ENCODE measurements at places on chromosomes 1 and 21.

GRCh38 chr1:63874278-63874880, 100.6 kb downstream of the ROR1 start:
- no peak for DNase-seq

- DNase-seq, result no peak
These were observed 121.3 kb downstream of the TNNI3K start for GRCh38 chr1:74356493-74356892.

DNA sequence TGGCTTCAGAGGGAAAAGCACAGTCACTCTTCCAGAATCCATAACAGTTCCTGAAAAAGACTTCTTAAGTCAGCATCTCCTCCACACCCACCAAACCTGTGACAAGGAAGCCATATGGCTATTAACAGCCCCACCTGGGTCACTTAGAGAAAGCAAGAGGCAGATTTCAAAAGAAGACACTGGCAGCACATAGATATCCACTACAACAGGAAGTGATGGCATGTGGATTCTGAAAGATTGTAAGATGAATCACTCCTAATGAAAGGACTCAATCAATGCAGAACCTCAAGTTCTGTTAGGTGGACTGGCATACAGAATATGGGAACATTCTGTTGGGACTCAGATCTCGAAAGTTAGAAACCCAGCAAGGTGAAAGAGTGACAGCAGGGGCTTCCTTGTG, 365.9 kb downstream of the TGFB2 start:
- no peak for DNase-seq

GRCh38 chr1:202200669-202201068, 7.1 kb downstream of the LGR6 start:
- DNase-seq, result no peak

- no peak for DNase-seq
These were observed 71.0 kb upstream of the WDR26 start for GRCh38 chr1:224505454-224506093.

DNA sequence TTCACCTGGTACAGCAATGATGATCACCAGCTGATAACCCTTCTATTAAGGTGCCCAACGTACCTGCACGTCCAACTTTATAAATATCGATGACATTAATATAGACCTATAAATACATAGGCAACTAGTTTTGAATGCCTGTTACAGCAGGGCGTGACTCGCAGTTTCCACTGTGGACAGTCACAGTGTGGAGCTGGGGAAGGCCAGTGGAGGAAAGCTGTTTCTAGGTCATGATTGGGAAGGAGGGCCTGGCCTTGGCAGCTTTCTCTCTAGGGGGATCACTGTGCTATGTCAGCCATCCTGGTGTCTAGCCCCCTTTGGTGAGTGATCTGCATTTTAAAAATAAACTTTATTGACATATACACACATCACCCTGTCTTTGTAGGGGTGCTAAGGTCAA, 4.4 kb upstream of the PRDM15 start:
- DNase-seq, result no peak

GRCh38 chr1:24727501-24728216, 17.6 kb upstream of the CLIC4 start:
- no peak for DNase-seq

DNA sequence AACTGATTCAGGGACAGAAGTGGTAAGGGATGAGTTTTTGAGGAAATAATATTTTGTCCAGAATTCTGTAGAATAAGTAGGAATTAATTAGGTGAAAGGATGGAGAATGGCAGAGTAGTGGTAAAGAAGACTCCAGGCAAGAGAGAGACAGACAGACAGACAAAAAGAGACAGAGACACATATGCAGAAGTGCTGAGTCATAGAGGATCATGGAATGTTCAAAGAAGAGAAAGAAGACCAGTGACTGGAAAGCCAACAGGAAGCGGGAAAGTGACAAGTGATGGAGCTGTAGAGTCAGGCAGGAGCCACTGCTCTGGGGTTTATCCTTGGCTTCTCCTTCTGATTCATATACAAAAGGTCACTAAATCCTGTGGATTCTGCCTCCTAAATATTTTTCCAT, 85.9 kb downstream of the UROD start:
- no peak for DNase-seq

DNA sequence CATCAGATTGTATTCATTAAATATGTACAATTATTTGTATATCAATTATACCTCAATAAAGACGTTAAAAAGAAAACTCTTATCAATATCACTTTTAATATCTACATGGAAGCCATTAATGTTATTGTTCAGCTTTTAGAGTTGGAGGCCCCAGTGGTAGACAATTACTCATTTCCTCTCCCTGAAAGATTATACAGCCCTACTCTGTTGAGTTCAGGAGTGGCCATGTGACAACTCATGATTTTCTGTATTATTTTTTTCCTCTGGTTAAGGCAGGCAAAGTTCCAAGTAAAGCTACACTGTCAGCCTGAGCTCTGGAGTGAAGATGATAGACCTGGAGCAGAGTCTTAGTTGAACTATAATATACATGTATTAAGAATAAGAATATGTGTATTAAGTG, 247.9 kb upstream of the B3GALT2 start:
- no peak for DNase-seq

- DNase-seq, result no peak
These were observed 83.7 kb upstream of the CTTNBP2NL start for GRCh38 chr1:112312315-112312714.

- no peak for DNase-seq
These were observed 6.1 kb downstream of the CEPT1 start for GRCh38 chr1:111145963-111146768.

DNA sequence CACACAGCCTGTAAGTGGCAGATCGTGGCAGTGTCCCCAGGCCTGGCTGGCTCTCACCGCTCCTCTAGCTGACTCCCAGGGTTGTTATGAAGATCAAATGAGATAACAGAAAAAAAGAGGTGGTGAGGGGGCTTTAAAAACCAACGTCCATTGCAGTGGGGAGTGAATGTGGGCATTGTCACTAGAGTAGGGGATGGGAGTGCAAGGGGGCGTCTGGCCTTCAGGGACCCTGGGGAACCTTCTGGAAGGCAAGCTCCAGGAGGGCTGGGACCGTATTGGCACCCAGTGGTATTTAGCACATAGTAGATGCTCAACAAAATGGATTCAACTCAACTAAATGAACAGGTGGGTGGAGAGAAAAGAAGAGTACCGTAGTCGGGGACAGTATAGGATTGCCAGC, 3.4 kb downstream of the PLA2G2D start:
- DNase-seq, result no peak

DNA sequence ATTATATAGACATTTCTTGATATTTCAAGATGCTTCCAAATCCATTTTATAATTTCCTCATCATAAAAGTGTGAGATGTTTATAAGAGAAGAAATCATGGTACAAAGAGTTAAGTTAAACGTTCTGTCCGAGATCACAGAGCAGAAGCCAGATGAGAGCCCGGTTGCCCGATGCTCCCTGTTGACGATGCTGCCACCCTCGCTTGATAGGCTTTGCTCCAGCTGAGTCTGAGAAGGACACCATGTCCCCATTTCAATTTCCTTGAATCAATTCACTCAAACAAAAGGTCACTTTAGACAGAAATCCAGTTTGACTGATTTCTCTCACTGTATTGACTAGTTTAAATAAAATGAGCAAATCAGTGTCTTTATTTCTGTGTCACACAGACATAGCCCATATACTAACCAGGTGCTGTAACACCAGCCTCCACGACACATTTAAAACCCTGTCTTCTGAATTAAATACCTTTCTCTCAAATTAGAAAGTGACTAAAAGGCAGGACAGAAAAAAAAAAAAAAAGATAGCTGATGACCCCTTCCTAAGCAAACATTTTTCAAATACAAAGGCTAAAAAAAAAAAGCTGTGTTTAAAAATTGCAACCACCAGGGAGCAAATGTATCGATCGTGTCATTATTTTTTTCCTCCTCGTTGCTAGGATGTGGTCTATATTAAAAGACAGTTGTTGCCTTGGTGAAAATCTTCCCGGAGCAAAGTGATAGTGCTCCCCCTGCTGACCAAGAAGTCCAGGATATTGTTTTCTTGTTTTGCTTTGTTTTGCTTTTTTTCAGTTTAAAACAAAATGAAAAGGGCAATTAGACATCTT, 35.2 kb downstream of the DNASE2B start:
- DNase-seq, result peak; percentile 10
